NCI-H2081 treated with DMSO at 0.1 percent for 48 hours (cell line): ENCODE measurements at places on chromosomes 4 and X.

DNA sequence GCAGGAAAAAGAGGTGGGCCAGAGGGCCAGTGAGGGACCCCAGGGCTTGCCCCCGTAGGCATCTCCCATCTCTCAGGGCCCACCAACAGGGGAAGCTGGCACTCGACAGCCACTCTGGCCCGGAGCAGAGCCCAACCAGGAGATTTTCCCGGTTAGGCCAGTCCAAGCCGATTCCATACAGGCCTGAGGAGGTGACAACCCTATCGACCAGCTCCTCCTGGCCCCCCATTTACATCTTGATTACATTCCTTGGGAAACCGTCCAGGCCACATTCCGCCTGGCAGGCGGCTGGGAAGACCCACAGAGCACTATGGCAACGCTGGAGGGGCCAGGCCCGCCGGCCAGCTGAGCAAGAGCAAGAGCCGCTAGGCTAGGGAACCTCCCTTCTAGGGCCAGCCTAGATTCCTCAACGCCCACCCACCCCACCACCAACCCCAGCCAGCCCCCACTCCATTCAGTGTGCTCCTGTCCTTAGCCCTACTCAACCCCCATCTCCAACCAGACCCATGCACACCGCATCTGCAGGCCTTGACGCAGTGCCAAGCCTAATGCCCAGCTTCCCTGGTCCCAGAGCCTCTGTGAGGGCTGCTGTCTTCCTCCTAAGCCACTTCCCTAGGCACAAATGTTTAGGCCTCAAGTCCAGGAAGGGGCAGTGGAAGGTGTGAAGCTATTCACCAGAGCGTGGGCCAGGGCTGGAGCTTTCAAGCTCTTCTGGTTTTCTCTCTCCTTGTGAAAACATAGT lies 161.2 kb downstream of the EFNB1 start:
- no peak for DNase-seq

- no peak for DNase-seq
Measured at GRCh38 chrX:5528057-5528456, 700.6 kb downstream of the NLGN4X start.

- DNase-seq = no peak
Measured at GRCh38 chr4:59994118-59994517, 1206.0 kb upstream of the ADGRL3 start.

DNA sequence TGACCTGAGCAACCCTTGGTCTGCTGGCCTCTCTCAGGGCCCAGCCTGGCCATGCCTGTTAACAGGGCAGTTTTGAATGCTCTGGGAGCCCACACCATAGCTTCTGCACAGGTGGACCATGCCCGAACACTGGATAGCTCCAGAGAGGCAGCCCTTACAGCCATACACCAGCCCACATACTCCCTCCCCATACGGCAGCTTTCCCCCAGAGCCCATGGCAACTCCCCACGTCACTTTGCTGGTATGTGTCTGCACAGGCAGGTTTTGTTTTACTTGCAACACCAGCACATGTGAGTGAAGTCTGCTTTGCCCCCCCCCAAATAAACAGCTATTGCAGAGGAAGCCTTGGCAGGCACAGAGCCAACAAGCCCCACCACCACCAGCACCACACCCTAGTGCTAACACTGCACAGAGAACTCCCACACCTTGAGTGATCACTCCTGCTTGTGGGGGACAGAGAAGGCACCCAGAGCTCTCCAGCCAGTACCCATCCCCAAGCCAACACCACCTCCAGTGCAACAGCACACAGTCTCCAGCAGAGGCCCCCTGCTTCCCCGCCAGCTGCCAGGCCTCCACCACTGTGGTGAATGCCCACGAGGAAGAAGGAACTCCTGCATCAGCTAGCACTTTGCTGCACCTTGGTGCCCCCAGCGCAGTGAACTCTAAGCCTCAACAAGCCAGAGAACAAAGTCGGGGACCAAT lies 87.3 kb downstream of the STPG2 start:
- DNase-seq = no peak

- no peak for DNase-seq
Measured at GRCh38 chrX:2608638-2609430, 82.3 kb upstream of the CD99 start.

DNA sequence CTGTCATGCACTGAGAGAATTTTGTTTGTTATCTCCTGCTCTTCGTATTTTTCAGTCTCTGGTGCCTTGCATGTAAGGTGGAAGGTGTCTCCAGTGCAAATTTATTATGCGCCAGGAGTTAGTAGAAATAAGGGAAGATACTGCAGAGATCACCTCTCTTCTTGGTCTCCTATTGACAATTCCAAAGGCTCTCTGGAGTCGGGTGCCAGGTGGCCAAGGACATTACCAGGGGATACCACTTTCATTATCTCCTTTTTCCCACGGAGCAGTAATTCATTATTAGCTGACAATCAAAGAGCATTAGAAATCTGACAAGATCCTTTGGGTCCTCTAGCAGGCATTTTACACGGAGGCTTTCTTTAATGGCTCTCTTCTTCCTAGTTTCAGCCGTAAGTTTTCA lies 26.0 kb downstream of the ADD1 start:
- DNase-seq = no peak

DNA sequence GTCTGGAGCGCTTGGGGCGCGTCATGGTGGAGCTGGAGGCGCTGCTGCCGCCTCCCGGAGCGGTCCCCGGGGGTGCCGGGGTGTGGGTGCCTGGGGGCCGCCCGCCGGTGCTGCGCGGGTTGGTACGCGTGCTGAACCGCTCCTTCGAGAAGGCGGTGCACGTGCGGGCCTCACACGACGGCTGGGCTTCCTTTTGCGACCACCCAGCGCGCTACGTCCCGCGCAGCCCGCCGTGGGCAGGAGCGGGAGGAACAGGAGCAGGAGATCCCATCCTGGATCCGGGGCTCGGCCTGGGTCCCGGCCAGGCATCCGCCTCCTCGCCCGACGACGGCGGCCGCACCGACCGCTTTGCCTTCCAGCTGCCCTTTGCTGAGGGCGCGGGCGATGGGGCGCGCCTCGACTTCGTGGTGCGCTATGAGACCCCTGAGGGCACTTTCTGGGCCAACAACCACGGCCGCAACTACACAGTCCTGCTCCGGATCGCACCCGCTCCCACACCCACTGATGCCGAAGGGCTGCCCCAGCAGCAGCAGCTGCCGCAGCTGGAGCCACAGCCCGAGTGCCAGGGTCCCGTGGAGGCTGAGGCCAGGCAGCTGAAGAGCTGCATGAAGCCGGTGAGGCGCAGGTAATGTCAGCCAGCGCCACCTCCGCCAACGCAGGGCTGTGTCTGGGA lies 792 bp downstream of the PPP1R3F start:
- DNase-seq = no peak

DNA sequence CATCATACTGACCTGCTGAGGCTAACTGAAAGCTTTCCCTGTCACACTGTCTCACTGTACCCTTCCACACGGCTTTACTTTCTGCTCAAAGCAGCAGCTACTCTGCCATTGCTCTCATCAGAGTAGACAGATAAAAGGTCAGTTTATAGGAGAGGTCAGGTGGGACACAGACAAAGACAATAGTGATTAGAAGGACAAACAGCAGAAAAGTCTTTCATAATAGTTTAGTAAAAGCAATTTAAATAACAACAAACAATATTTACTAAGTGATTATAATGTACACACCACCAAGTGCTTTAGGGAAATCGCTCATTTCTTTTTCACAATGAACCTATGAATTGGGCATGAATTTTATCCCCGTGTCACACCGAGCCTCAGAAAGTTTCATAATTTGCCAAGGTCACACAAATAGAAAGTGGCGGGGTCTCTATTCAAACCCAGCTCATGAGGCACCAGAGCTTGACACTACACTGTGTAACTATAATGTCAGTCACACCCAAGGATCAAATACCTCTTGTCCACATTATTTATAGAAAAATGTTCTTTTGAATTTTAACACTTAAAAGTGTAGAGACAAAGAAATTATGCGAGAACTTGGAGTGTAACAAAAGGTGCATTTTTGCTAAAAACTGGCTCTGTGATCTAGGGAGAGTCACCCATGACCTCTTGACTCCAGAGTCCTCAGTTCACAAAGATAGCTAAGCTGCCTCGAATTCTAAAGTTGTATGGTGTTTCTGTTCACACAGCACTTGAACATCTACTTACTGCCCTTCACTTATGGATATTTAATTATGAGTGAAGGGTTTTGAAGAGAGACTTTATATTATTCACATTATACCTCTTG lies 24.5 kb upstream of the SORBS2 start:
- DNase-seq = no peak

- no peak for DNase-seq
Measured at GRCh38 chr4:157052429-157053040, 23.4 kb upstream of the GLRB start.

- DNase-seq = no peak
Measured at GRCh38 chrX:97850911-97851310, 967.2 kb downstream of the RPA4 start.

DNA sequence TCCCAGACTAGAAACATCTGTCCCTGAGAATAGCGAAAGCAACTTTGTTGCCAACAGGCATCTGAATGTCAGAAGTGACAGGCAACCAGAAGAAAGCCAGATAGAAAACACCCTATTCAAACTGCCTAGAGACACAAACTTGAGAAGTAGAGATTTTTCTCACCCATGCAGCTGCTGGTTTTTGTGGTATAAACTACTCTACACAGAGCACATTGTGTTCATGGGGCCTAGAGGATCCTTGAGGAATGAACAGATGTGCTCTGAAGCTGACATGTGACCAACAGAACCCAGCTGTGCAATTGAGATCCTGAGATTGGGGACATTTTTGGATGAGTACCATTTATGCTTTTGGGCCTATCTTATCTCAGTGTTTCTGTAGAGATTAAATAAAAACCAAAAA lies 63.6 kb upstream of the NRK start:
- DNase-seq = no peak

DNA sequence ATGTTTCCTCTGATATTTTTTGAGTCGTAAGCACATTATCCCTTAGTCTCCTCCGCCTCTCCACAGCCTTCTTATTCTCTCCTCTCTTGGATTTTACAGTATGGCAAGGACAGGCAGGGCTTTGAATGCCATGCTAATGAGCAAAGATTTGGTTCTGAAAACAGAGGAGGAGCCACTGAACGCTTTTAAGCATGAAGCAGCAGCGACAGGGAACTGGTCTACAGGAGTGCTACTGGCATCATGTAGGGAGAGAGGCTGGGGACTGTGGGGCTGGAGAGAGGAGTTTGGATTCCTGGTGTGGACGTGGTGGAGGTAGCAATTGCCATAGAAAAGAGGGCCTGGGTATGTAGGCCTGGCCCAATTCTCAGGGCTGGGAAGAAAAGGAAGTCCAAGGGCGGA lies 4.6 kb upstream of the CD99L2 start:
- DNase-seq = no peak

GRCh38 chr4:161827013-161827412 lies 336.8 kb downstream of the FSTL5 start:
- DNase-seq = no peak

DNA sequence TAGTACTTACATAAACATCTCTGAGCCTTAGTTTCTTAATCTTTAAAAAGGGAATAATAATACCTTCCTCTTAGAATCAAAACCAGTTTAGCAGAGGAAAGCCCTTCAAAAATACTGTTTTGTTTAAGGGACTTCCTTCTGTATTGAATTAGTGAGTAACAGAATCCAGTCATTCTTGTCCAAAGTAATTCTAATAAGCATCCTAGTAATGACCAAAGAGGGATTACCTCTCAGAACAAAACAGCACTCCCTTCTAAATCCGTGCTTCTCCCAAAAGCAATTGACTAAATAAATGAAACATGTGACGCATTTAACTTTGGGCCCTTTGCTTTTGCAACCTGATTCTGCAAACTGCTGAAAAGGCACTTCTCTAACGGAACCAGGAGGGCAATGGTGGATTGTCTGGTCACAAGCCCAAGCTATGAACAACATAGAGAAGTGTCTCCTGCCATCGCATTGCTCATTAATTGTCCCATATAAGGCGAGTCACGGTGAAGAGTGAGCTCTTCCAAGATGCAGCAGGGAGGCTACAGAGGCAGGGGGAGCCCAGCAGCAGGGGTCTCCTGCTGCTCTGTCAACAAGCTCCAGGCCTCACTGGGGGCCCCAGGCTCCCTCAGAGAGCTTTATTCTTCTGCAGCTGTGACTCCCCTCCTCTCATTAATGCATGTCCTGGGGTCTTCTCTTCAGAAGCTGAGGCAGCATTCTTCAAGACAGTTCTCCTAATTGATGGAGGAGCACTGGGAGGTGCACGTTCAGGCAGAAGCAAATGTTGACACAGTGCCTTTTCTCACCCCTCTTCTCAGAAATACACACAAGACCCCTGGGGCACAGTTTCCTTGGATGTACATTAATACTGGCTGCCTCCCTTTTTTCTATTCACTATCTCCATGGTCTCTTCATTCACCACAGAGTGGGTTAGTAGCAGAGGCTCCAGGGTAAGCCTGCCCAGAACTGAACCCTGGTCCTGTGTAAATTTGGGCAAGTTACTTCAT lies 419.6 kb upstream of the RASGEF1B start:
- DNase-seq = no peak

- DNase-seq = no peak
Measured at GRCh38 chrX:80812176-80812575, 2.5 kb upstream of the BRWD3 start.

DNA sequence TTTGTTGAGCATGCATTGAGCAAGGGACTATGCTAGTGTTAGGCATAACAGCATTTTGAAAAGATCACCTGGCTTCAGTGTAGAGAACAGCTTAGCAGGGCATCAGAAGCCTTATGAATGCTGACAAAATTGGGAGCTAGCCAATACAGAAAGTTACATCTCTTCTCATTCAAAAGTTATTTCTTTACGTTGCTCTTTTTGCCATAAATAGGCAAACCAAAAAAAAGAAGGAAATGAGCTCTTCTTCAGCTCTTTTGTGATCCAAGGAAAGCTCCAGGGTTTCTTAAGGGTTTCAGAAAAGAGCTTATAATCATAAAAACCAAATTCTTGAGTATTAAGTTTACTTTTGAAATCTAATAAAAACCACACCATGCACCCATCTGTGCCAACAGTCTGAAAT lies 35.2 kb upstream of the LNX1 start:
- no peak for DNase-seq

DNA sequence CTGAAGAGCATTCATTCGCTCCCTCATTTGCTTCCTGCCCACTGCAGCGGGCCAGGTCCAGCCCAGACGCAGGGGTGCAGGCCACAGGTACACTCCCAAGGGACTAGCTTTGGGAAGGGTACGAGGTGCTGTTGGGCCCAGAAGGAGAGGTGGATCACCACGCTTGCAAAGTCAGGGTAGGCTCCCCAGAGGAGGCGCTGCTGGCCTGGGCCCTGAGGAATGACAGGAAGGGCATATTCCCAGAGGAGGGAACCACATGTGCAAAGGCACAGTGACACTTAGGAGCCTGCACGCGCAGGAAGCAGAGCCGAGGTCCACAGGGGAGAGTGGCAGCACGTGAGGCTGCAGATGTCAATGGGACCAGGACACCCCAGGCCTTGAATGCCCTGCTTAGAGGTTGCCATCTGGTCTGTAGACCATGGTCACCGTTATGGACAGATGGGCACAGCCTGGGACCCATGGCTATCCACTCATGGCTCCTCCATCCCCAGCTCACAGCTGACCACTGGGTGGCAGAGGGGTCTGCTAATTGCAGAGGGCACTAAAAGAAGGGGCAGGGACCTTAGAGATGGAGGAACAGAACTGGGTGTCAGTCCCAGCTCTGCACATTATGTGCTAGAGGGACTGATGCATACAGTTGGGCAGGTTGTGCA lies 7.9 kb downstream of the HTRA3 start:
- DNase-seq = no peak

GRCh38 chr4:69649629-69650028 lies 3.4 kb downstream of the UGT2A1 start:
- no peak for DNase-seq

GRCh38 chr4:11230866-11231265 lies 197.8 kb downstream of the HS3ST1 start:
- DNase-seq = no peak
